Activated T-helper 17 cell treated with anti-CD3 and anti-CD28 coated beads, Interleukin-2, amount 50 U/mL, for 72 hours (primary cell): ENCODE measurements at places on chromosomes 2 and 18.
A peak's percentile ranks its signal among the peaks of the same experiment; 100 is the strongest.

GRCh38 chr2:63861220-63861822 lies 19.6 kb downstream of the UGP2 start:
- peak; percentile 15 for ATAC-seq

- peak; percentile 89 for ATAC-seq
Observed at GRCh38 chr2:46296840-46297545, at the start of gene EPAS1. Gene EPAS1, plus strand, starts transcription at chr2:46297407. Its CDS starts 505 bp downstream, at chr2:46297912.

DNA sequence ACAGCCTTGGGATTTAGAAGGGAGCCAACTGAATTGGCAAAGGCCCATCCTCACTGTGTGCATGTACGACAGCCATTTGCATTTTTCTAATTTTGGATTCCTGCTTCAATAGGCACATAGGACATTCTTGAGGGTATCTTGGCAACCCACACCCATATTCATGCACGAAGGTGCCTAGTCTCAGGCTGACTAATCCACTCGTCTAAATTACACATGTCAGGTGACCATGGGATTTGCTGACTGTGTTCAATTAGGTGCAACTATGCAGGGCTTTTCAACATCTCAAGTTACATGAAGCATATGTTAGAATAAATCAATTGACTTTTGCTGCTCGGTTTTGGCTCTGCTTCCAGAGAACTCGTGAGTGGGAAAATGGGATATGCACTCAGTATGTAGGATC lies 249.7 kb downstream of the SP3 start:
- no peak for ATAC-seq

DNA sequence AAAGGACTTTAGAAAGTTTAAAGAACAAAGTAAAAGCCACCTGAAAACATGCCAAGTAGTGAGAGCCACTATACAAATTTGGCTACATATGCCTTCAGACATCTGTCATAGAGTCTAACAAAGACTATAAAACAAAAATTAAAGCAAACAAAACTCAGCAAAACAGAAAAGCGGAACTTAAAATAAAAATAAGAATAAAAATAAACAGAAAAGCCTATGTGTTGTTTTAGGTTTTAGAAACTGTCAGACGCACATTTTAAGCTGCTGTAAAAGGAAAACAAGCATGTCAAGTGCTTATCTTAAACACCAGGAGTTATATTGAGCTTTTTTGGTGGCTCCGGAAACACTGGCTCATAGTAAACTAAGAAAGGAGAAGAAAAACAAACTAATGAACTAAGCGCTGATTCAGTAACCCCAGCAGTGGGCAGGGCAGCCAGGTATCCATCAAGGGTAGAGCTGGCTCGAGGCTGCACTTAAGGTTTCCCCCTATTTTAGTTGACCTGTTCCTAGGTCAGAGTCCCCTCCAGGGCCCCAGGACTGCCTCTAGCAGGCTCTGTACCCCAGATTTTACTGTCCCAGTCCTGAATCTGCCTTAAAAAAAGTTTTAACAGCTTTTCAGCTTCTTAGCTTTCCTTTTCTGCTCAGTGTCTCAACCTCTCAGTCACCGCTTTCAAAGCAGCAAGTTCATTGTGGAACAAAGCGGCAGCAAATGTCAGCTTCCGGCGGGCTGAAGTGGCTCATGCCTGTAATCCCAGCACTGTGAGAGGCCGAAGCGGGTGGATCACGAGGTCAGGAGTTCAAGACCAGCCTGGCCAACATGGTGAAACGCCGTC lies 15.4 kb upstream of the RMC1 start:
- ATAC-seq = peak; percentile 88

DNA sequence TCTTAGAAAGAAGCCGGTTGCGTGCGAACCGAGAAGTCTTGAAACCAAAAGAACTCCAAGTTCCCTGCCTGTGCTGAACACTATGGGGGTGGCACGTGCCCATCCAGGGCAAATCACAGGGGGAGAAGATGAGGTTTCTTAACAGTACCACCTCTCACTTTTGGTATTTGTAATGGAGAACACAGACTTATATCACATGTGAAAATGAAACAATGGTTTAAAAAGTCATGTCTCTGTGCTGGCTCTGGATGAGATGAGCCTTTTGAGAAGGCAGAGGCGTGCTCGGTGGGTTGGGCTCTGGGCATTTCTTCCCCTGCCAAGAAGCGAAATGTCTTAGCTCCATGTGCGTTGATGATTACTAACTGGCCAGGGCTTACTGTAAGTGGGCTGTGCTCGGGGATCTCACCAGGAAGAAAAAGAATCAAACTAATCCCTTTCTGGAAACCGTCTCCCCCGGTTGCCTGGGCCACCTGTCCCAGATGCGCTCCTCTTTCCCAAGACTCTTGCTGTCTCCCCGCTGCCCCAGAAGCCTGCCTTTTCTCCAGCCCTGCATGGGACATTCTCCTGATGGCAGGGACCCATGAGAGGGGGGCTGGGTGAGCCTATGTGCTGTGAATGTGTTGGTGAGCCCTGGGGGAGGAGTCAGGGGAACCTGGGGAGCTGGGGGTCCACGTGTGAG lies 252.9 kb downstream of the PRKCE start:
- ATAC-seq = peak; percentile 91

- ATAC-seq = no peak
Observed at GRCh38 chr18:22253676-22254075, 84.3 kb downstream of the GATA6 start.

DNA sequence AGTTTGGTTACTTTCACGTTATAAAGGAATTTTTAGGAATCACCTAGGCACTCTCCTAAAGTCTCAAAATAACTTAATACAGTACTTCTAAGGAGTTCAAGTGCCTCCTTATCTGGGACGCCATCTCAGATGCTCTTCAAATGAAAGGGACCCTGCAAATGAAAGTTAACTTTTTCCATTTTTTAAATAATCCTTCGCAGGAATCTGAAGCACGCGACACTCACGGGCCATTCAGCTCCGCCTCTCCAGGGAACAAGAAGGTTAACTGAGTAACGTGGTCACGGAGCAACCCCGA lies 537 bp upstream of the ZC3H15 start:
- no peak for ATAC-seq

- peak; percentile 69 for ATAC-seq
Observed at GRCh38 chr18:32730620-32731091, 42.2 kb downstream of the KLHL14 start.

DNA sequence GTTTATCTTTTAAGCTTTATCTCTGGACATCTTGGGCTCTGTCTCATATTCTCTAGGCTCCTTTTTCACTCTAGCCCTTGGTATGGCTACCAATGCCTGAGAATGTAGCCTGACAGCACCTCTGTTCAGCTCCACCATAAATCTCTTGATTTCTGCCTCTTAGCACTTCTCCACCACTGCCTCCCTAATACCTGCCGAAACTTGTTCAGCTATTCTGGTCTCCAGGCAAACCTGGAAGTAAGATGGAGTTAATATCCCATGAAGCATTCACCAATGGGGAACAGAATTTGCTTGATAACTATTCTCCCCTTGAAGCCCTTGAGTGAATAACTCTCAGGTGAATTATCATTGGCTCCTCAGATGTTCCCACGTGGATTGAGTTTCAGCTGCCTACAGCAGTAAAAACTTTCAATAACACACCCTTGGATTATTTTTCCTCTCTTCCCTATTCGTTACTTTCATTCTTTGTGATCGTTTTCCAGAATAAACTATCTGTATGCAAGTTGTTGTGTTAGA lies 145.6 kb downstream of the EVA1A start:
- no peak for ATAC-seq

- ATAC-seq = no peak
Observed at GRCh38 chr18:7657050-7657449, 89.9 kb downstream of the PTPRM start.

- ATAC-seq = no peak
Observed at GRCh38 chr2:145652036-145652435, 1132.1 kb upstream of the ZEB2 start.

DNA sequence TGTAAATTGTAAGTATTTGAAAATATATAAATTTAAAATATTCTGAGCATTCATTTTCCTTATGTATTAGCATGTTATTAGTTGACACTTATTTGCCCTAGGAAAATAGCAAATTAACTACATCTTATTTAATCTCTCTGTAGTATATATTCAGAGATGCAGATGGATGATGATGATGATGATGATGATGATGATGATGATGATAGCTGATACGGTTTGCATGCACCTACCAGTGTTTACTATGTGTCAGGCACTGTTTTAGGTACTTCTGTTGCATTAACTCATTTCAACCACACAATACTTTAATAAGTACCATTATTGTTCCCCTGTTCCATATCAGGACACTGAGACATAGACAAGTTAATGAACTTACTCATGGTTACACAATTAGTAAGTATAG lies 191.4 kb upstream of the BOD1L2 start:
- no peak for ATAC-seq

DNA sequence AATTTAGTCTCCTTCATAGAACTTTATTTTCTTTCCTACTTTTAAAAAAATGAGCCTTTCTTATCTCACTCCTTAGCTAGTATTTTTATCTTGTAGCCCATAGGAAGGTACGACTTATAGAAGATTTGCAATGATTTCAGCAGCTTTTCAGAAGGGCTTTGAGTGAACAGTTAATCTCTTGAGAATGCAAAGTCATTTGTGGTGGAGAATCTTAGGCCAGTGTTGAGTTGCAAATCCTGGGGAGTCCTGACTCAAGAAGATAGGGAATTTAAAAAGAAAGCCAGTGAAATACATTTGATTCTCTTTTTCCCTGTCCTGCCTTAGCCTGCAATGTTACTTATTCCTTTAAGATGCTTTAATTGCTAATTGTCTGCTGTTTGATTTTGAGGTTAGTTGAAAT lies 33.6 kb downstream of the LYPD6 start:
- ATAC-seq = no peak

DNA sequence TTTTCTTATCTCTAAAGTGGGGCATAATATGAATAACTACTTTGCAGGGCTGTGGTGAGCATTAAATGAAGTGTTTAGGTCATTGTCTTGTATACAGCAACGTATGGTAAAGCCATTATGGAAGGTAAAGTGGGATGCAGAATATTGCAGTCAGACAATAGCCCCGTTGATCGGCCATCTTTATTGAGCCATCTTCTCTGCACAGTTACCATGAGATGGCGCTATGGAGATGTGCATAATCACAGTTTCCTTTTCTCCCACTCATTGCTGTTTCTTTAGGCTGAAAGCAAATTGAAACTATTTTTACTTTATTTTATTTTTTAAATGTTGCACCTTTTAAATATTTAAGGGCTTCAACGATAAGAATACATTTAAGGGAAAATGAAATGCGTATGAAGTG lies 108.9 kb downstream of the THSD7B start:
- ATAC-seq = no peak

GRCh38 chr2:195214072-195214471 lies 443.0 kb upstream of the SLC39A10 start:
- ATAC-seq = no peak

GRCh38 chr2:27027211-27027651 lies 5.5 kb upstream of the TMEM214 start:
- no peak for ATAC-seq

- ATAC-seq = no peak
Observed at GRCh38 chr2:217124050-217124449, 264.2 kb upstream of the TNP1 start.

GRCh38 chr2:179913809-179914208 lies 52.4 kb upstream of the ZNF385B start:
- no peak for ATAC-seq

- ATAC-seq = no peak
Observed at GRCh38 chr2:232931636-232932035, 61.6 kb downstream of the SNORC start.

DNA sequence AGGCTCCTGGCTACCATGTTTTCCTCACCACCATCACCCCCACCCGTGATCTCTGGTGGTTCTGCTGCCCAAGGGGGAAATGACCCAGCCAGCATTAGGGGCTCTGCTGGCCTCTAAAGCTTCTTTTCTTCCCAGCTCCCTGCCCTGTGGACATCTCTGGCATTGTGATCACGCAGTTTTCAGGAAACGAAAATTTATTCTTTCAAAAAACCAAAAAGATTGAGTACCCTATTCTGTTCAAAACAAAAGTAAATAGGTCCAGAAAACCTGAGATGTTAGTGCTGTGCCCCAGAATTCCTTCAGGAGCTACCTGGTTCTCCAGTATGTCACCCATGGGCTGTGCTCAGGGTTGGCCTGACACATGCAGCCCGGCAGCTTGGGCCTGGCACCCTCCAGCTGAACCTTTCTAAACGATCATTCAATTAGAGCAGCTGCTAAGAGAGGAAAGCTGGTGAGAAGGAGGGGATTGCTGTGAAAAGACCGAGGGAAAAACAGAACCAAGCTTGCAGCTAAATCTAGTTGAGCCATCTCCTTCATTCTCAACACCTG lies 157.5 kb downstream of the MGAT5 start:
- no peak for ATAC-seq

- no peak for ATAC-seq
Observed at GRCh38 chr2:46854260-46854659, 61.3 kb downstream of the MCFD2 start.

DNA sequence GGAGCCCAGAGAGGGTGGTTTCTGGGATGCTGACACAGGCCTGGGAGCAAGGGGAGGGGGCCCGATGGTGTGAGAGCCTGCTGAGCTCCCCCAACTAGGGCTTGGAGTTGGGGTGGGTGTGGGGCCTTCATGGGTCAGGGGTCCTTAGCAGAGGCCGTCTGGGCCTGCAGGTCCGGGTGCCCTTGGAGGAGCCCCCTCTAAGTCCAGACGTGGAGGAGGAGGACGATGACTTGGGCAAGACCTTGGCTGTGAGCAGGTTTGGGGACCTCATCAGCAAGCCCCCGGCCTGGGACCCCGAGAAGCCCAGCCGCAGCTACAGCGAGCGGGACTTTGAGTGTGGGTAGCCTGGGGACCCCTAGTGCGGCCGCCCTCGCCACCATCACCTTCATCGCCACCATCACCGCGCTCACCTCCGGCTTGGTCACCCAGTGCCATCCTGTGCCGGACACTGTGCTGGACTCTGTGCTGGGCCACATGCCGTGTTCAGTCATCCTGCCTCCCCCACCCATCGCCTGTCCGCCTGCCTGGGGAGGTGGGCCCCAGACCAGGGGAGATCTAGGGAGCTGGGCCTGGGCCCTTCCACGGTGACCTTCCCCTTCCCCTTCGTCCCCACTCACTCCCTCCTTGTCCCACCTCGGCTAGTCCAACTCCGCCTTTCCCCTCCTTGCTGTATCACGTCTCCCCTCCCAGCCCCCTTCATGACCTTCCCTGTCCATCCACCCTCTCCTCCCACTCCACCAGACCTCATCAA lies 980 bp downstream of the SLC4A3 start:
- no peak for ATAC-seq

DNA sequence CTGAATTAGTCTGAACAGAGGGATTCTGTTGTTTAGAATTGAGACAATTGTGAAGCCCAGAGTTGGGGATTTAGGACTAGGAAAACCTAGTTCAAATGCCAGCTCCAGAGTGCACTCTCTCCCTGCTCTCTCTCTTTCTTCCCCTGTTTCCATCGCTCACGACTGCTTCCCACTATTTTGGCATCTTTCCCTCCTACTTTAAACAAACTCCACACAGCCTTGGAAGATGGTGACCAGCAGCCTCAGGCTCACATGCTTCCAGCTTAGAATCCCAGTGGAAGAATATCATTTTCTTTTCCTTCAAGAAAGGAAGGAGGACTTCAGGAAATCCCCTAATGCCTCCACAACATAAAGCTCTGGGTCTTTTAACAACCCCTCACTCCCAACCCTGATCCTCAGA lies 6.1 kb upstream of the DNMT3A start:
- ATAC-seq = no peak
